Activated naive CD4-positive, alpha-beta T cell treated with anti-CD3 and anti-CD28 coated beads, Interleukin-2, amount 10 ng/mL, durations not matched to agents 7 days and 5 days (primary cell): ENCODE measurements at places on chromosomes 3 and 15.
A peak's percentile ranks its signal among the peaks of the same experiment; 100 is the strongest.

- H3K36me3 ChIP-seq: peaks cover 22% of the 10 kb centered on the region
- H3K4me3 ChIP-seq: peak overlapping the region; percentile 92
- H3K4me1 ChIP-seq: peaks cover 62% of the 10 kb centered on the region
- H3K27me3 ChIP-seq: no peaks in the 10 kb centered on the region
Measured at GRCh38 chr3:48991851-48992545, 2.0 kb downstream of the P4HTM start.

DNA sequence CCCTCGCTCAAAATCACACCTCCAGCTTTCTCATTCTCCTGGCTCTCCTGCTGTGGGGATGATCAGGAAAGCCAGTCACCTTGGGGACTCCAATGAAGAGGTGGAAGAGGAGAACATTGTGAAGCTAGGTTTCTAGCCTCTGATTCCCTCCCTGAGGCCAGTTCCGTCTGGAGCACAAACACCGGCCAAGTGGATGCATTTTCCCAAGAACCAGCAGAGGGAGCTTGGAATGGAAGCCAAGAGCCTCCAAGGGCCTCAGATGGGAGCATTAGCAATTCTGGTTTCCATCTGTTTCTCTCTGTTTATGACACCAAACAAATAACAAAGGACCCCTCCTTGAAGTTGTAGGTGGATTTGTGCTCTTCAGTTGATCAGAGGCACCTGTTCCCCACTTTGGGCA, 40.6 kb upstream of the NMNAT3 start:
- H3K27me3 ChIP-seq: no peaks in the 10 kb centered on the region
- H3K36me3 ChIP-seq: no peaks in the 10 kb centered on the region
- no peak overlapping the region for H3K4me3 ChIP-seq
- H3K4me1 ChIP-seq: no peaks in the 10 kb centered on the region
- no peak for DNase-seq

DNA sequence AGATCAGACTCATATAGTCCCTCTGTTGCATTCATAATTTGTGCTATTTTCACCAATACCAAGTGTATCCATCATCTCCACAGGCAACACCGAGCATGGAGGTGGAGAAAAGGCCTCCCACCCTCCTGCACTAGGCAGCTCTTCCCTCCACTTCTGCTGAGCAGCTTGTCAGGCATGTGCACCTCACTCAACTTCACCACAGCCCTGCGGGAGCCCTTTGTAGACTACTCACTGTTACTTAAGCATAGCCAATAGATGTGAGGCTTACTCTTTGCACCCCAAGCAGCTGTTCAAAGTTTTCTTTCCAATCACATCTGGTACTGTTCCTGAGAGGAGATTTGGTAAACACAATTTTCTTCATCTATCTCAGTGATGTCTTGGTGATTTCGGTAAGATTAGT, 16.9 kb upstream of the GUCA1C start:
- no peak overlapping the region for H3K4me3 ChIP-seq
- no peak for DNase-seq
- H3K27me3 ChIP-seq: peaks cover 7% of the 10 kb centered on the region
- H3K27ac ChIP-seq: no peak overlapping the region
- H3K36me3 ChIP-seq: no peaks in the 10 kb centered on the region

GRCh38 chr3:8872261-8872660, 91.0 kb downstream of the RAD18 start:
- H3K4me1 ChIP-seq: no peaks in the 10 kb centered on the region
- DNase-seq: no peak
- H3K27ac ChIP-seq: no peak overlapping the region

GRCh38 chr15:64870353-64870752, 28.6 kb downstream of the PLEKHO2 start:
- H3K27ac ChIP-seq: no peak overlapping the region
- no peaks in the 10 kb centered on the region for H3K27me3 ChIP-seq
- no peak overlapping the region for H3K4me3 ChIP-seq
- H3K36me3 ChIP-seq: peaks cover 17% of the 10 kb centered on the region

- H3K4me1 ChIP-seq: no peaks in the 10 kb centered on the region
- no peak overlapping the region for H3K4me3 ChIP-seq
- no peaks in the 10 kb centered on the region for H3K36me3 ChIP-seq
- DNase-seq: no peak
- H3K27ac ChIP-seq: no peak overlapping the region
Measured at GRCh38 chr3:81955878-81956277, 194.4 kb upstream of the GBE1 start.

DNA sequence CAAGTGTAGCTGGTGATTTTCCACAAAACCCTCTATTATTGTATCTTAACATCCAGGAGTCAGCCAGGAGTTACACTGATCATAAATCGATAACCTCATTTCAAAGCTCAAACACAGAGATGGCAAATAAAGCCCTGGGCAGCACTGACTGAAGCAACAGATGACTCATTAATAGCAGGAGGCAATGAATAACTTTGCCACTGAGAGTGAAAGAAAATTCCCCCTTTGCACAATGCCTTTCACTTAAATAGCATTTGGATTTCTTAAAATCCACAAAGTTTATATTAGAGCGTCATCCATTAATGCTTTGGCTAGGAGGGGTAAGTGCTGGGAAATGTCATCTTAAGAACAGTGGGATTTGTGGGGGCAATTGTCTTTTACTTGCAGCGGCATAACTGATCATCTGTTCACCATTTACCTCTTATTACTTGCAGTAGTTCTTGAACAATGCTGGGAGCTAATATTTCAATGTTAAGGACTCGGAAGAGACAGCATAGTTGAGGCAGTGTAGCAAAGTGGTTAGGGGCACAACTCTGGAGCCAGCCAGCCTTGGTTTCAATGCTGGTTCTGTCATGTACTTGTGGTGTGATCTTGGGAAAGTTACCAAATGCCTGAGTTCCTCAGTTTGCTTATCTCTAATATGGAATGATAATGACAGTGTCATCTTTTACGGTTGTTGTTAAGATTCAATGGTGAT, 630.4 kb upstream of the TBL1XR1 start:
- H3K27me3 ChIP-seq: no peaks in the 10 kb centered on the region
- DNase-seq: no peak
- H3K27ac ChIP-seq: no peak overlapping the region
- no peaks in the 10 kb centered on the region for H3K4me1 ChIP-seq

GRCh38 chr3:124395584-124396338, 334.5 kb upstream of the UMPS start:
- H3K36me3 ChIP-seq: no peaks in the 10 kb centered on the region
- no peaks in the 10 kb centered on the region for H3K4me1 ChIP-seq
- no peak overlapping the region for H3K27ac ChIP-seq
- peaks cover 27% of the 10 kb centered on the region for H3K27me3 ChIP-seq

DNA sequence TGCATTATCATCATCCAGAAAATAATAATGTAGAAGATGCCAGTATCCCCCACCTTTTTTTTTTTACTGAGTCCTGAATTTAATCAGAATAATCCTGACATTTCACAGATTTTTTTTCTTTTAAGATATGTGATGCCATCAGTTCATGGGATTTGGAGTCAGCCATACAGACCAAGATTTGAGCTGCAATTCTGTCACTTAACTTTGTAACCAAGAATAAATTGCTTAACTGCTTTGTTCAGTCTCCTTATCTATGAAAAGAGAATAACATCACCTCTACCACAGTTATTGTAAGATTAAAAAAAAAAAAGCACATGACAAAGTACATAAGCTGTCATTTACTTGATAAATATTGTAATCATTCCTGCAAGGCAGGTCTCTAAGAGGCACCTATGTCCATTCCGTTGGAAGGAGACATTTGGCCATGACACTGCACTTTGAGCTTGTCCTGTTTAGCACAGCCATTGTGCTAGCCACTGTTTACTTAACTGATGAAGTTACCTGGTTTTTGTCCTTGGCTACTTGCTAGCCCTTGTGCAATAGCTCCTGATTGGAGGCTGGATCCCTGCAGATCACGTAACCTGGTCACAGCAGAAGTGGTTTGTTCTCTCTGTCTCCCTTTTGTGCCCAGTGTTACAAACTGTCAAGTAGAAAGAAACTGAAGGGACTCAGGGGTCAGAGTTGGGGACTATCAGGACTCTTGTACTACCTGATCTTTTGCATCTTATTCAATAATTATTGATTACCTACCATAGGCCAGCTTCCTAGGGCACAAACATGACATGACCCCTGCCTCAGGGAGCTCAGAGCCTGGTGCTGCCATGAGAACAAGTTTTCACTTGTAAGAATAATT, 306.0 kb downstream of the WDR72 start:
- no peak for DNase-seq
- no peak overlapping the region for H3K27ac ChIP-seq
- H3K4me1 ChIP-seq: no peaks in the 10 kb centered on the region
- H3K36me3 ChIP-seq: no peaks in the 10 kb centered on the region
- no peak overlapping the region for H3K4me3 ChIP-seq
- H3K27me3 ChIP-seq: no peaks in the 10 kb centered on the region

DNA sequence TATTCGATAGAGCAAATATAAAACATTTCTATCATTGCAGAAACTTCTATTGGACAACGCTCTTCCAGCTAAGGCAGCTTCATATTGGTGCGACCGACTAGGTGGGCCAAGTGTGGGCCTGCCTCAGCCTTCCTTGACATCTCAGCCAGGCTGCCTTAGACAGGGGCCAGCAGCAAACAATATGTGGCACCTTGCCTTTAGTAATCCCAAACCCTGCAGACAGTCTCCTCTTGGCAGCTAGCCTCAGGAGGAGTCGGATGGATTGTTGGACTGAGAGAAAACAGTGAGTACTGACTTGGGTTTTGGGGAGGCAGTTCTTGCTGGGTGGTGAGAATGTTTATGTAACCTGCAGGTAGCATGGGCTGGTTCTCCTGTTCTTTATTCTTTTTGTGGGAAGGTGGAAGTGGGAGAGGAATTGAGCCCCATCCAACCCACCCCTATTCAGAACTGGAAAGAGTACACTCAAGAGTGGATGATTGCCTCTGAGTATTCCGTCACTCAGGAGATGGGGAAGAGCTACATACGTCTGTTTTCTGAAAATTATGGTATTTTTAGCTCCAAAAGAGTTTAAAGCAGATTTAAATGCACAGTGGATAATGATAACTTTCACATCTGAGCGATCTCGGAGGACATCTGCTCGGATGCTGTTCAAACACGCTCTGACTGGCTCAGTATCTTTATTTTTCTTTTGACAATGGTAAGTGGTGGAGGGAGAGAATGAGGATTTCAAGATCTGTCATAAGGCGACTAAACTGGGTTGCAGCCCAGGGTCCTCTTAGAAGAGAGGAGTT, 47.2 kb downstream of the GPD1L start:
- no peak overlapping the region for H3K4me3 ChIP-seq
- peaks cover 19% of the 10 kb centered on the region for H3K36me3 ChIP-seq
- H3K27ac ChIP-seq: no peak overlapping the region
- H3K4me1 ChIP-seq: no peaks in the 10 kb centered on the region
- no peaks in the 10 kb centered on the region for H3K27me3 ChIP-seq
- no peak for DNase-seq

DNA sequence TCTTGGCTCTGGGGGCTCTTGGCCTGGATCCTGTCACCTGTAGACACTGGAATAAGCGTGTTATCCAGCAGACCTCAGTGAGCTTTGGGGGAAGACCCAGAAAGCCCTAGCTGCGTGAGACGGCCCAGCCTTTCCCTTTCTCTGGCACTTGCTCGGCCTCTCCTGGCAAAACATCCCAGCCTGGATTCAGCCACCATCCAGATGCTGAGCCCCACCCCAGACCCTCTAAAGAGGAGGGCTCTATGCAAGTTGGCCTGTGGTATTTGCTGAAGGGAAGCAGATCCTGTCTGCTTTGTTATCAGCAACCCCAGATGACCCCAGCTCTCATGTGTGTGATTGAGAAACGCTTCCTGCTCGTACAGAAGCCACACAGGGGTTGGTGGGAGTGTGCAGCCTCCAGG, 267.2 kb downstream of the FAM43A start:
- peaks cover 3% of the 10 kb centered on the region for H3K27me3 ChIP-seq
- no peak for DNase-seq
- H3K27ac ChIP-seq: no peak overlapping the region
- no peak overlapping the region for H3K4me3 ChIP-seq

DNA sequence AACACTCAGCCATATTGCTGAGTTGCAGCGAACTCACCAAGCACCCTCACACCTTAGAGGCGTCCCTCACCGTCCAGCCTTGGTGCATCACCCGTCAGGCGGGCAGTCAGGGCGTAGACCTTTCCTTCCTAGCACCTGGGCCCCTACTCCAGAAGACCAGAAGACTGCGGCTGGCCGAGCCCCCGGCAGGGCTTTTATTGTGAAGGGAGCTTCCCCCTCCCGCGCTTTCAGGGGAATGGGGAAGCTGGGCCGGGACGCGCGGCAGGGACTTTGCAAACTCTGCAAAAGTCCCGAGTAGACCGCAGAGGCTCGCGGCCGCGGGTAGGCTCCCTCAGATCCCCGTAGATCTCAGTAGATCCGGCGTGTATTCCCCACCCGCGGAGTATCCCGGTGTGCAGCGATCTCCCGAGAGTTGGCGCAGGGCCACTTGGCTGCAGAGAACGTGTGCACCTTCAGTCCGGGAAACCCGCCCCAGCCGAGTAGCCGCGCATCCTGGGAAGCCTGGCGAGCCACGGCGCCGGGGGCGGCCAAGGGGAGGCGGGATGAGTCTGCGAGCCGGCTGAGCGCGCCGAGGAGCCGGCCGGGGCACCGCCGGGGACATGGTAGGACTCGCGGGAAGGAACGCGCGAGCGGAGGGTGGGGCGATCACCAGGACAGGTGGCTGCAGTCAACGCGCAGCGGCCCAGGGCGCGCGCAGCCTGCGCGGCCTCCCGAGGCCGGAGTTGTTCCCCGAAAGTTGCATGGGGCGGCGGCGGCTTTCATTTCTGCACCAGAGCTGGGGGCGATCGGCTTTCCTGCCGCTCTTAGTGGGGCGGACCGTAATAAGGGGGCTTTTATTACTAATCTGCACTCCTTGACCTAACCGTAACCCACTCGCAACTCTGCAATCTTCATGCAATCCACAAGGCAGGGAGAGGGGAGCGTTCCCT, at the start of gene GASK1A:
TSS of gene GASK1A (plus strand) at position 268 of the 929 bp plus-strand sequence. CDS start at position 600, 332 bp downstream.
- no peak within 1 kb of the TSS for H3K27ac ChIP-seq
- H3K4me3 ChIP-seq: peak within 1 kb of the TSS; percentile 55
- peaks cover 5% of the 10 kb centered on the region for H3K4me1 ChIP-seq
- H3K27me3 ChIP-seq: peaks cover 62% of the 10 kb centered on the region
- H3K36me3 ChIP-seq: no peaks in the 10 kb centered on the region

DNA sequence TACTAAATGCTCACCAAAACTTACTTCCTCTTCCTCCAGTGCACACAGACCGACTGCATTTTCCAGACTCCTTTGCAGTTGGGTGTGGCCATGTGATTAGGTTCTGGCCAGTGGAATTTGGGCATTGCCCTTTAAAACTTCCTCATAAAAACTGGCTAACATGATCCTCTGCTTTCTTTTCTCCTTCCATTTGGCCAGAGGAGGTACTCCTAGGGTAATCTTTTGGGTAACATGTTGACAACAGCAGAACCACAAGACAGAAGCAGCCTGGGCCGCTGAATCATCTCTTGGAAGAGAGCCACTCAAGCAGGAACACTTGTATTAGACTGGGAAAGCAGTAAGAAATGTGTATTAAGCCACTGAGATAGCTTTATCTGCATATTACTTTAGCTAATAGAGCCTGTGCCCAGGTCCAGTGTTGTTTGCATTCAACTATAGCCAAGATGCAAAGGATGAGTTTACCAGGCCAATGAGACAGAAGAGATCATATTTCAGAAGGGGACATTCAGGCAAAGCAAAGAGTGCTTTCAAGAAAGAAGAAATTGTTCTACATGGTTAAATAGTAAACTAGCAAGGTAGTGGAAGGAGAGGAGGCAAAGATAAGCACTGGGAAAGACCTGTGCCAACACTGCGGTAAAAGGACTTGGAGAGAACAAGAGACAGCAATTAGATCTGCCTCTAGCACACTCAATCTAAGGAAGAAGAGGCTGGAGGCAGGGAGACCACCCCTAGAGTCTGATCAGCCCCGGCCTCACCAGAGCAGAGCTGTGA, 79.8 kb downstream of the PLCH1 start:
- H3K4me1 ChIP-seq: no peaks in the 10 kb centered on the region
- no peaks in the 10 kb centered on the region for H3K36me3 ChIP-seq
- no peak for DNase-seq
- peaks cover 4% of the 10 kb centered on the region for H3K27me3 ChIP-seq

GRCh38 chr15:35871282-35871681, 325.3 kb upstream of the DPH6 start:
- no peaks in the 10 kb centered on the region for H3K36me3 ChIP-seq
- no peak for DNase-seq
- H3K4me1 ChIP-seq: no peaks in the 10 kb centered on the region
- H3K27me3 ChIP-seq: no peaks in the 10 kb centered on the region
- H3K27ac ChIP-seq: no peak overlapping the region
